ENCODE measurements at places on chromosomes 6 and 20.
A peak's percentile ranks its signal among the peaks of the same experiment; 100 is the strongest.

DNA sequence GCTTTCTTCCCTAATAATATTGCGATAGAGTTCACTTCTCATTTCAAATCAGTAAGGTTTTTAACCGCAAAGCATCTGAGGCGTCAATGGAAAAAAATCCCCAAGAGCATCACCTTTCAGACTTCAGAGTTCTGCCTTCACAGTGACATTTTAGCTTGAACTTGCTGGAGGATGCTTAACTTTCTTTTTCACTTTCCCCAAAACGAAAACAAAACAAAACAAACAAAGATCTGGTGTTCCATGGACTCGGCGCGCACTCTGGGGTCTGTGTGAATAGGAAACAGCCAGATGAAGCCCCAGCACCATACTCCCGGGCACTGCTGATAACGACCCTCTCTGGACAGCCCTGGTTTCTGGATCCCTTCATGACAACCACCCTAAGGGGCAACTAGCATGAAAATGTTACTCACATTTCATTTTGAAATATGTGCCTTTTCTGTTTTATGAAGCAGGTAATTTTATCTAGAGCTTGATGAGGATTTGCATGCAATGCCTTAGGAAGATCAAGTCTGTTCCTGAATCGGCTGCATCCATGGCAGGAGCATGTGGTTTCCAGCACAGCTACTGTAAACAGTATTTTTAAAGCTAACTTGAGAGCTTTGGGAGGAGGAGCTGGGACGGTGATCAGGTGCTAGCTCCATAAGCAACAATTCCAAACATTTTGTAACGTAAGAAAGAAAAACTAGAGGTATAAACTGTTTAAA lies 44.5 kb downstream of the RAMACL start:
- peak; percentile 20 for DNase-seq

DNA sequence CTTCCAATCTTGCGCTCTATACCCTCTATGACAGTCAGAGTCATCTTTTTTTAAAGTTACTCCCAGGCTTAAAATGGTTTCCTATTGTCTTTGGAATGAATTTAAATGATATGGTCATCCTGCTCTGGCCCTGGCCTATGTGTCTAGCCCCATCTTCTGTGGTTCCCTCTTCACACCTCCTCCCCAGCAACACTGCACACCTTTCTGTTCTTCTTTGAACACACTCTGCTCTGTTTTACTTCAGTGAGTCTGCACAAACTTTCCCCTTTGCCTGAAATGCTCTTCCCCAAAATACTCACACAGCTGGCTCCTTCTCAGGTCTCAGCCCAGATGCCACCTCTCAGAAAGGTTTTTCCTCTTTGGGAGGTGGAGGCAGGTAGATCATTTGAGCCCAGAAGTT lies 132.7 kb downstream of the FYN start:
- no peak for DNase-seq

- peak; percentile 74 for DNase-seq
Measured at GRCh38 chr6:44245912-44246662, 814 bp upstream of the HSP90AB1 start.

- peak; percentile 85 for DNase-seq
Measured at GRCh38 chr6:47144306-47144705, 102.2 kb upstream of the ADGRF1 start.

DNA sequence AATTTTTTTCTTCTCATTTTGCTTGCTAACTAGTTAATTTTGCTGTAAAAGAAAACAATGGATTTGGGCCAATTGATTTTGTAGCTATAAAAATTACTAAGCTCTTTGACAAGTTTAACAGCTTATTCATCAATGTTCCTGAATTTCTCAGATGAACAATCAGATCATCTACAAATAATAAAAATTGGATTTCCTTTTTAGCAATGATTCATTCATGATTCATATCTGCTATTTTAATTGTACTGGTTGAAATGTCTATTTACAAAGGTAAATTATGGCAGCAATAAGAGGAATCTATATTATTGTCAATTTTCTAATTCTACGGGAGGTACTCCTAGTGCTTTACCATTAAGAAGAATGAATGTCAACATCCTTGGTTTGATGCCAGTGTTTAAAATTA lies 178.8 kb upstream of the BTBD3 start:
- no peak for DNase-seq
